AG04449 (cell line): ENCODE measurements at places on chromosomes 2 and 18.

- DNase-seq = no peak
Observed at GRCh38 chr2:158967731-158968395, 577 bp upstream of the TANC1 start.

DNA sequence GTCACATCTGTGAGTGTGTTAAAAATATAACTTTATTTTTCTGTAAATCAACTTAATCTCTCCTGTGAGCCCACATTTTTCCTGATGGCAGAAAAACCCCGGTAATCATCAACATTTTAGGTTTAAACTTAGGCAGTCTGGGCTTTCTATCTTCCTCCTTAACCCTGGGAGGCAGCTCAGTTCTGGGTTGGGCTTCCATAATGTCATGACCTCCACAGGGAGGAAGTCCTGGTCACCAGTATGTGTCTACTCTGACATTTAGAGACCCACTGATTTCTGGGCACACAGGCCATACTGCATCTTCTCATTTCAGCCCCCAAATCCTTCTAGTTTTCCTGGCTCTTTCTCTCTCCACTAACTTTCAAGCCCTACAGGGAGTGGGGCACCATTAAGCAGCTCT lies 181.2 kb downstream of the DYSF start:
- DNase-seq = no peak

DNA sequence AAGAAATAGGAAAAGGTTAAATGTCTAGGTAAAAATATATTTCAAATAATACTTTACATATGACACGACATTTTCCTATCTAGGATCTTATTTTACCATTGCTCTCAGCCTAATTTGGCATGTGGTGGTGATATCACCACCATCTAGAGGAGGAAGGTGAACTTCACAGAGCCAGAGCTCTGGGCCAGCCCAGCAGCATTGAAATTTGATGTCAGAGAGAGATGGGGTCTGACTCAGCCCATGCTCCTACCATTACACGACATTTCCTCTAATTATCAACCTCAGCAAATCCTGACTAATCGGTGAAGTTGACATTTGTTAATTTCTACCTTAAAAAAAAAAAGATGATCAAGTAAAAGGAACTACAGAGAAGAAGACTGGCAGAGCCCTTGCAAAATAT lies 42.3 kb downstream of the LRRTM4 start:
- DNase-seq = no peak

- no peak for DNase-seq
Observed at GRCh38 chr2:239409976-239410375, 9.2 kb upstream of the HDAC4 start.
